ENCODE measurements at places on chromosomes 5 and 9. TPM values are rescaled to one million over a fixed set of nuclear protein-coding genes. Genes with fewer than 3 reads are reported as not detected.

LAMC3 gene
- 136 TPM for total RNA-seq

IGFBPL1 gene
- 18.0 TPM for total RNA-seq

DNA sequence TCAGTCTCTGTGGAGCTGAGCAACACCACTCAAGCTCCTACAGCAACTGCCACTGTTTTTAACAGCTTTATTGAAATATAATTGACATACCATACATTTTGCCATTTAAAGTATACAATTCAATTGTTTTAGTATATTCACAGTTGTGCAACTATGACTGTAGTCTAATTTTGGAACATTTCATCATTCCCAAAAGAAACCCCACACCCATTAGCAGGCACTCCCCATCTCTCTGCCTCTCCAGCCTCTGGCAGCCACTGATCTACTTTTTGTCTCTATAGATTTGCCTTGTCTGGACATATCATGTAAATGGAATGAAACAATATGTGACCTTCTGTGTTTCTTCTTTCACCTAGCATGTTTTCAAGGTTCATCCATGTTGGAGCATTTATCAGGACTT, 43.5 kb downstream of the RUSC2 start:
- no peak for DNase-seq

GRCh38 chr9:129402931-129403778, 217.7 kb downstream of the C9orf50 start:
- no peak for DNase-seq
